NCI-H446 treated with DMSO at 0.1 percent for 48 hours (cell line): ENCODE measurements at places on chromosomes 7 and 10.

DNA sequence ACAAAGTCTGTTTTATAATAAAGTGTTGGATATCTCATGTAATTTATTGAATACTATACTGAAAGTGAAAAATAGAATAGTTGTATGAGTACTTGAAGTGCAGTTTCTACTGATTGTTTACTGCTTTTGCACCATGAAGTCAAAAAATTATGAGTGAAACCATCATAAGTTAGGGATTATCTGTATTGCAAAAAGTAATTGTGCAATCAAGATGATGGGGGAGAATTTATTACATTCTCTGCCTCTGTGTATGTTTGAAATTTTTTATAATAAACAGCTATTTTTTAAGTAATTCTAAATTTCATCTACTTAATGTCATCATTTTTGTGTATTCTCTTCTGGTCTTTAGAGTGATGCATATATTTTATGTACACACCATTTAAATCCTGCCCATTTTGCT lies 47.2 kb upstream of the TMEM273 start:
- DNase-seq, result no peak

- no peak for DNase-seq
These were observed 117.8 kb downstream of the WDR37 start for GRCh38 chr10:1174022-1174421.

GRCh38 chr7:55258631-55259030 lies 106.5 kb upstream of the LANCL2 start:
- DNase-seq, result no peak

GRCh38 chr10:51488766-51489408 lies 210.5 kb downstream of the CSTF2T start:
- DNase-seq, result no peak

GRCh38 chr7:107253599-107253998 lies 84.8 kb downstream of the HBP1 start:
- DNase-seq, result no peak
